ENCODE measurements at places on chromosomes 6 and 20.

- DNase-seq = no peak
Measured at GRCh38 chr6:4451081-4451480, 315.7 kb upstream of the ECI2 start.

GRCh38 chr6:106628658-106629102 is 618 bp downstream of the RTN4IP1 start:
- DNase-seq = no peak

DNA sequence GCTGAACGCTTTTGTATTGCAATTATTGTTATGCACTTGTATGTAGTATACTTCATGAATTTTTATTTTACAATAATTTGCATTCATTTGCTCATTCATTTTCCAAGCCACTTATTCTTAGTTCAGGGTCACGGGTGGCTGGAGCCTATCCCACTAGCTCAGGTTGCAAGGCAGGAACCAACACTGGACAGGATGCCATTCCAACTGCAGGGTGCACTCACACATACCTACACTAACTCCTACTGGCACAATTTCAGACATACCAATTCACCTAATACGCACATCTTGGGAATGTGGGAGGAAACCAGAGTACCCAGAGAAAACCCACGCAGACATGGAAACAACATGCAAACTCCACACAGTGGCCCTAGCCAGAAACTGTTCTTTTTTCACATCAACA is 61.8 kb downstream of the LMBRD1 start:
- no peak for DNase-seq

DNA sequence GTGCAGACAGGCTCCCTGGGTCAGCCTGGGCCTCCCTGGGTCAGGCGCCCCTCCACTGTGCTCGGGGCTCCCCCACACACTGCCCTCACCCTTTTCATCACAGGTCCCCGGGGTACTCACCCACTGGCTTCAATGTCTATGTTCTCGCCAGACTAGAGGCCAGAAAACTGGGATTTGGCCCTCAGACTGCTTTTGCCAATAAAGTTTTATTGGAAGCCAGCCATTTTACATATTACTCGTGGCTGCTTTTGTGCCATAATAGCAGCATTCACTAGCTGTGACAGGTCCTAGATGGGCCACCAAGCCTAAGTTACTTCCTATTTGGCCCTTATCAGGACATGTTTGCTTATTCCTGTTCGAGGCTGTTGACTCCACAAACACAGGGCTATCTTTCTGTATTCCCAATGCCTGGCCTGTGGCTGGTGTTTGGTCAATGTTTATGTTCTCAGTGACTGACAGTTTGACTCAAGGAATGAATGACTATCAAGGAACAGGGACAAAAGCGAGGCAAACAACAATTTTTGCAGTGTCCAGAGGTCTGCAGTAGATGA is 525.1 kb upstream of the AGPAT4 start:
- DNase-seq = no peak

DNA sequence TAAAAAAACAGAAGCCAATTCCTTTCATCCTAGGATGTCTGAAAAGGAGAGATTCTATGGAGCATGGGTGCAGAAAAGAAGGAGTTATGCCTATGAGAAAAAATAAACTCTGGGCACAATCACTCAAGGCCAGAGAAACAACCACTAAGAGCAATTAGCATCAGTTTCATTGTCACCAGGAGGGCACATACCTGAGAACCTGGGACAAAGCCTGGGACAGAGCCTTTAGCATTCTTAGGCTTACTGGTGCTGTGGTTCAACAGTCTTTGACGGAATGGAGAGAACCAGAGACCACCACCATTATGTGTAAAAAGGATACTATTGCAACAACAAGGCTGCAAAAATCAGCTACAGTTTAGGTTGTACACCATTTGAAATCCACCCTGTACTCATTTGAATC is 29.4 kb upstream of the BCKDHB start:
- no peak for DNase-seq

GRCh38 chr20:61257611-61258010 is 5.5 kb downstream of the CDH4 start:
- no peak for DNase-seq

All from ovary (tissue), 10 donors.